CD4-positive, alpha-beta memory T cell (primary cell): ENCODE measurements at places on chromosomes 3 and 15. TPM values are rescaled to one million over a fixed set of nuclear protein-coding genes. Genes with fewer than 3 reads are reported as not detected.

The RAB43 gene
- total RNA-seq, result 68.4 TPM

DNA sequence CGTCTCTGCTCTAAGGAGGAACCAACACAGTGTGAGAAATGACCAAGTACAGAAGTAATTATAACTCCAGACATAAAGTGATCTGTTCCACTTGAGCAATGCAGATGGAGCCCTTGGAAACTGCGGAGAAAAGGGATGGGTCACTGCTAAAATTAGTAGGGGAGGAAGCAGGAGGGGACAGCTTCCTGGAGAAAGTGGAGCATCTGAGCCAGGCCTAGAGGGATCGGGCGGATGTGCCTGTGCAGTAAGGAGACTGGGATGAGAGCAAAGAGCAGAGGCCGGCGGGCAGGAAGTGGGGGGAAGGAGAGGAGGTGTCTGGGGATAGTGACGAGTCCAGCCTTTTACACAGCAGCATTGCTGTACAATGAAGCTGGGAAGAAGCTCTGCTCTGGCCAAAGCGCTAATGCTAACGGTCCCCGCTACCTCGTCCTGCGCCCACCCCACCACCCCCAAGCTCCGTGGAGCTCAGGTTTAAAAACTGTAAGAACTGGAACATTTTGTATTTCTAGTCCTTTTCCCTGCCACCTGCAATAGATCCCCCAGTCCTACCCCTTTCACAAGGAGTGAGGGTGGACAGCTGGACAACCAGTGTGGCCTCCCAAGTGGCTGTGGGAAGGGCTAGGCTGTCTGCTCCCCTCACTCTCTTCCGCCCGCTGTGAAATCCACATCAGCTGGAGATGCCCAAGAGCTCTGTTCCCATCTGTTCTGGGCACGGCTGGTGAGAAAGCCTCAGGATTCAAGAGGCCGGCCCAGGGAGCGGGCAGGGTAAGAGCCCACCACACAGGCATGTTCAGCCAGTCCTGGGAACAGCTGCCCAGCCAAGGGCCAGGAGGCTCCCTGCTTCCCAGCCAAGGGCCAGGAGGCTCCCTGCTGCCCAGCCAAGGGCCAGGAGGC, 53.0 kb upstream of the HES1 start:
- DNase-seq, result no peak

- DNase-seq, result no peak
These were observed 29.7 kb downstream of the EFCAB12 start for GRCh38 chr3:129398803-129399144.

GRCh38 chr3:38507120-38507519, 11.0 kb downstream of the EXOG start:
- DNase-seq, result no peak

DNA sequence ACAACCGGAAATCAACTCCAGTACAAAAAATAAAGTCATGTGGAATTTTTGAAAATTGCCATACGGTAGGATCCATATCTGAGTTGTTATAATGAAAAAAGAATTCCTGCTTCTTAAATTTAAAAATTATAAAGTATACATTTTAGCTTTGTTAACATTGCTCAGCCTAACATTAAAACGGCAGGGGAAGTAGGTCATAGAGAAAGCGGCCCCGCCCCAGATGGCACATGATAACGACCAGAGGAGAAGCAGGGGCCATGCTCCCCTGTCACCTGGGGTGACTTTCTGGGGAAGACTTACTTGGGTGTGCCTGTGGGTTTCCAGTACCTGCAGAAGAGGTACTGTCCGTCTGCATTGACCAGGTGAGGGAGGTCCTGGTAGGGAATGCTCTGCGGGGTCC, 921 bp downstream of the MGLL start:
- no peak for DNase-seq

GRCh38 chr3:63949005-63949404, 36.8 kb upstream of the SCAANT1 start:
- DNase-seq, result no peak

The FGD5 gene
- total RNA-seq, result 0.06 TPM

- DNase-seq, result no peak
These were observed 334.2 kb upstream of the SEMA6D start for GRCh38 chr15:47383102-47383501.

GRCh38 chr15:91520850-91521249, 332.7 kb upstream of the SLCO3A1 start:
- DNase-seq, result no peak

DNA sequence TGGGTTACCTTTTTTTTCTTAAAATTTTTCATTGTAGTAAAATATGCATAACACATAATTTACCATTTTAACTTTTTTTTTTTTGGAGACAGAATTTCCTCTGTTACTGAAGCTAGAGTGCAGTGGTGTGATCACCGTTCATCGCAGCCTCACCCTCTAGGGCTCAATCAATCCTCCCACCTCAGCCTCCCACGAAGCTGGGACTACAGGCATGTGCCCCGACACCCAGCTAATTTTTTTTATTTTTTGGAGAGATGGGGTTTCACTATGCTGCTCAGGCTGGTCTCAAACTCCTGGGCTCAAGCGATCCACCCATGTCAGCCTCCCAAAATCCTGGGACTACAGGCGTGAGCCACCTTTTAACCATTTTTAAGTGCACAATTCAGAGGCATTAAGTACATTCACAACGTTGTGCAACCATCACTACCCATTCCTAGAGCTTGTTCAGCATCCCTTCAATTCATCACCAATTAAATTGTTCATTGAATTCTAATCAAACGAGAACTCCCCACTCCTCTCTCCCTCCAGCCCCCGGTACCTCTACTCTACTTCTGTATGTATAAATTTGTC, 44.6 kb downstream of the BHLHE40 start:
- no peak for DNase-seq

The OSTN gene
- not detected for total RNA-seq

The C3orf70 gene
- total RNA-seq, result not detected

GRCh38 chr15:26866298-26867199, at the start of gene GABRA5:
Gene GABRA5, plus strand, starts transcription at chr15:26867062. Its CDS starts 2,187 bp downstream, at chr15:26869249.
- no peak for DNase-seq

GRCh38 chr3:34357461-34357860, 559.0 kb downstream of the PDCD6IP start:
- DNase-seq, result no peak

GRCh38 chr15:64938192-64938591, 26.5 kb downstream of the ANKDD1A start:
- DNase-seq, result no peak

DNA sequence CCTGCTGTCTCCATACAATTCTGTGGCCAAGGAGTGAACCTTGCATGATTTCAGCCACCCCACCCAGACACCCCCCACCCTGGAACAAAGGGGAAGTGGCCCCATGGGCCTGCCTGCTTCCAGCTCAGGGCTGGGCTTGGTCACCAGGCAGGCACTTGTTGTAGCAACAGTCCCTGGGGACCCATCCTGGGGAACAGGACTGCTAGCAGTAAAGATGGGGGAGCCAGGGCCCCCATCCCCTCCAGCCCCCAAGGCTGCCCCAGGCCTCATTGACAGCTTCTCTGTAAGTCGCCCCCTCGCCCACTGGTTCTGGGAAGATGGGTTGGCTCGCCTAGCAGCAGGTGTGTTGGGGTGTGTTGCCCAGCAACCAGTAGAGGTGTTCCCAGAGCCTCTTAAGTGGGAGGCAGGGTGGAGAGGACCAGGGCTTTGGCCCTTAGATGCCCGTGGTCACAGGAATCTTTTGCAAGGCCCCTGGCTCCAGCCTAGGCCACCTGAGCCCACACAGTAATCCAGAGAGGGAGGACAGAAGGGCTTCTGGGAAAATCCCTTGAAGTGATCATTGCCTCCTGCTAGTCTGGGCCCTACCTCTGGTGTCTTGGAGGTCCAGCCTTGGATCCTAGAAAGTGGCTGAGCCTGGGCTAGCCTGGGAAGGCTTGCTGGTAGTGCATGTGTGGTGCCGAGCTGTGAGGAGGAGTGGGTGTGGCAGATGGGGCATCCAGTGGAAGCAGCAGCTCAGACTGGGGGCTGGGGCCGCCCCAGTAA, 48.9 kb downstream of the CYP11A1 start:
- no peak for DNase-seq

- peak; percentile 77 for DNase-seq
These were observed 6.3 kb downstream of the RPP25 start for GRCh38 chr15:74950078-74950908.

GRCh38 chr3:196280689-196281440, 6.7 kb downstream of the PCYT1A start:
- DNase-seq, result no peak

- DNase-seq, result no peak
These were observed 1491.0 kb downstream of the SI start for GRCh38 chr3:163587342-163587741.

- no peak for DNase-seq
These were observed 94.1 kb downstream of the RAB11A start for GRCh38 chr15:65963358-65963757.

DNA sequence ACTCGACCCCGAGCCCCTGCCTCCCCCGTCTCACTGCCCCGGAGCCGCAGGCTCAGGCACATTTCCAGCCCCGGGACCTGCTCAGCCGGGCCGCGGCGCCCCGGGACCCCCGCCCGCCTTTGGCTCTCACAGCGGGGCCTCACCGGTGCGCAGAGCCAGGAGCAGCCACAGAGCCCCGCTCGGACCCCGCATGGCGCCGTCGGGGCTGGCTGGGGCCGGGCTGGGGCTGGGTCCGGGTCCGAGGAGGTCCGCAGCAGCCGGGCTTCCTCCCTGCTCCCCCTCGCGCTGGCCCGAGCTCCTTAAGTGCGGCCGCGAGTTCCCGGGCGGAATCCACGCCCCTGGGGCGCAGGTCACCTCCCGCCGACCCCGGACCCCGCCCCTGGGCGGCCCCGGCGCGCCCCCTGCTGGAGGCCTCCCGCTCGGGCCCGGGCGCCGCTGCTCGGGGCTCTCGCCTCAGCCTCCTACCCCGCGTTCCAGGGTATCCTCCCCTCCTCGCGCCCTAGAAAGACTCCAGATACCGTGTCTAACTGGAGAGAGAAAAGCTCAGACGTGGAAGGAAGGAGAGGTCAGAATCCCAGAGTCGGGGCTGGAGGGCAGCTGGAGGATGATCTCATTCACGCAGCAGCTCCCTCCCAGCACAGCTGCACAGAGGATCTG, at the start of gene MELTF:
TSS of gene MELTF (minus strand) at position 307 of the 657 bp plus-strand sequence. CDS start at position 192, 115 bp downstream.
- DNase-seq, result peak; percentile 68

GRCh38 chr3:139414608-139415224, 25.3 kb upstream of the COPB2 start:
- DNase-seq, result no peak

DNA sequence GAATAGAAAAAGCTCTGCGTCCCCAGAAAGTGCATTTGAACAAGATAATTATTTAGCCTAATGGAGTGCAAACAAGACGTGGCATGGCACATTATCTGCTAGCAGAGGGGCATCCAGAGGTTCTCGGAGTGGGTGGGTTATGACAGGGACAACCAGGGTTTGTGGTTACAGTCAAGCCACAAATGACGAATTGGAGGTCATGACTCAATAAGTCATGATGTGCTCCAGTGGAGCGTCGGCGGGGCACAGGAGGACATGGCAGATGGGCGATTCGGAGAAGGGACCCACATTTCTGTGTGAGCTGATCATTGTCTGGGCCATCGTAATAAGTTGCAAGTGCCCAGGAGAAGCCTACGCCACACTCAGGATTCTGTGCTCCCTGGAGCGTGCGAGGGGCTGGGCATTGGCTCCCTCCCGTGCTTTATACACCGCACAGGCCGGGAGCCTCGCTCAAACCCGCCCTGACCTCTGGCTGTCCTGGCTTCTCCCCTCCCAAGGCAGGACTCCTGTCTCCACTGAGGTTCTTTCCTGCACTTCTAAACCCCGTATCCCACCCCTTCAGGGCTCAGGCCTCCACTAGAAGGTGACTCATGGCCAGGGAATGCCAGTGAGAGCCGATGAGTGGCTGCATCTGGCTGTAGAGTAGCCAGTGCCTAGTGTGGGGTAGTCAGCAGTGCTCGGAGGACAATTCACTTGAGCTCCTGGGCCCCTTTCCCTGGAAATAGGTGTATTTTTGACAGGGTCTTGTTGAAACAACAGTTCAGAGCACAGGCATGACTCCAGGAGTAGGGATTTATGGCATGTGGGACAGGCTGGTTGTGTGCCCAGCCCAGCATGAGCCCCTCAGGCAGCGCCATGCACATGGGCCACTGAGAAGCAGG, 67.4 kb downstream of the GRIP2 start:
- DNase-seq, result no peak

GRCh38 chr15:78685159-78685921, 44.3 kb upstream of the CHRNB4 start:
- DNase-seq, result no peak

The CHRM5 gene
- not detected for total RNA-seq

The NEK10 gene
- total RNA-seq, result 1.4 TPM

The CHDH gene
- total RNA-seq, result 0.23 TPM

GRCh38 chr3:186640929-186641328, 730 bp downstream of the FETUB start:
- no peak for DNase-seq

DNA sequence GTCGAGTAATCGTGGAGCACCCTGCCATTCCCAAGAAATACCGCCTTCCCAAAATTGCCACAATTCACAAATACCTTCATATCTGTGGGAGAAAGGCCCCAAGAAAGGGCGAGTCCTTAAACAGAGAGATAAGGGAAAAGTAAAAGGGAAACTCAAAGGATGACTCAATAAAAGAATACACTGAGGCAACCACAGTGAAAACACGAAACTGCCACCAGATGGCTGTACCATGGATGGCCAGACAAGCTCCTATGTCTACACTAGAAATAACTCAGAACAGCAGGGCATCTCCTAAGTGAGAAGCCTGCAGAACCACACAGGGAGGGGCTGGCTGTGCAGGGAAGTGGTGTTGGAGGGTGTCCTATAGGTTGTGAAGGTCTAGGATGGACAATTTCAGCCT, 25.0 kb downstream of the SRGAP3 start:
- DNase-seq, result no peak

DNA sequence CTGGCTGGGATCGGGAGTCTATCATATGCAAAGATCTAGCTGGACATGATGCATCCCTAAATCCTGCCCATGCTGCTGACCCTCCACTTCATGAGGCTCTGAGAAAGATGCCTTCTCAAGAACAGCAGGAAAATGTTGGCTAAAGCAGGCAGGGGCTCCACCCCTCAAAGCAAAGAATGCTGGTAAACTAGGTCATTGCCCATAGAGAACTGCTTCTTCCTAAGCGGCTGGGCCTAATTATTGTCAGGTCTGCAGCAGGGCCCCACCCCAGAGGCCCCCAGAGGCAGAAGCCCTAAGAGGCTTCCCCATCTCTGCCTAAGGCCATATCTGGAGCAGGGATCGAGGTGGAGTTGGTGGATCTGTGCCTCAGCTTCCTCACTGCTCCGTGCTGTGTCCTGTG, 447.4 kb upstream of the PROK2 start:
- DNase-seq, result no peak

The CPN2 gene
- not detected for total RNA-seq

The MINAR1 gene
- total RNA-seq, result 0.30 TPM

- DNase-seq, result no peak
These were observed 703 bp downstream of the PEAK1 start for GRCh38 chr15:77418966-77419835.

The AADAC gene
- not detected for total RNA-seq

- peak; percentile 54 for DNase-seq
These were observed 6.3 kb downstream of the LRRC31 start for GRCh38 chr3:169863458-169863899.

- no peak for DNase-seq
These were observed 69.8 kb upstream of the SLC4A7 start for GRCh38 chr3:27553886-27554540.

DNA sequence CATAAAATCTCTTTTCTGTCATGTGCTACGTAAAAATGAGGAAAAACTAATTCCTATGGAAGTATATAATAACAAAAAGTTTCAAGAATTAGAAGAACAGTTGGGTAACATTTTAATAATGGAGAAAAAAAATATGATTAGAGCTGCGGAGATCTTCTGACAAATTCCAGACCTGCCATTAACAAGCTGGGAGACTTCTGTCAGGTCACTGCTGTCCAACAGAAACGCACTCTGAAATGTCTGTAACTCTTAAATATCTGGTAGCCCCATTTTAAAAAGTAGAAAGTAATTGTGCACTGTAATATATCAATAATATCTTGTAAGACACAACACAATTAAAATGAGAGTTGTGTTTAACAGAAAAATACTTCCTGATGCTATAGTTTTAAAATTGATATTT, 15.7 kb downstream of the GOLIM4 start:
- DNase-seq, result no peak
